ENCODE measurements at places on chromosomes 7 and 10.

GRCh38 chr7:30222515-30223215, 61.7 kb upstream of the ZNRF2 start:
- DNase-seq: no peak

DNA sequence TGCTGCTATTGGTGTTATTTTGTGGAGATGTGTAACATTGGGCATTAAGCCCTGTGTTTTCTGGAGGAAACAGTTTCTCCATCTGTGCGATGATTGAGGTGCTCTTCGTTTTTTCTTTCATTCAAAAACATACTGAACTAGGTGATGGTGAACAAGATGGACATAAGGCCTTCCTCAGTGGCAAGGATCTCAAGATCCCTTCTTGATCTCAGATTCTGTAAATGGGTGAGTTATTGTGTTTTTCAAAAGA, 759 bp upstream of the ELAPOR2 start:
- DNase-seq: no peak

- DNase-seq: no peak
Observed at GRCh38 chr7:99497766-99498545, 2.1 kb downstream of the ZNF394 start.

GRCh38 chr7:25180592-25180923, 47.7 kb downstream of the NPVF start:
- no peak for DNase-seq

- DNase-seq: no peak
Observed at GRCh38 chr10:58189269-58189668, 78.4 kb downstream of the IPMK start.

DNA sequence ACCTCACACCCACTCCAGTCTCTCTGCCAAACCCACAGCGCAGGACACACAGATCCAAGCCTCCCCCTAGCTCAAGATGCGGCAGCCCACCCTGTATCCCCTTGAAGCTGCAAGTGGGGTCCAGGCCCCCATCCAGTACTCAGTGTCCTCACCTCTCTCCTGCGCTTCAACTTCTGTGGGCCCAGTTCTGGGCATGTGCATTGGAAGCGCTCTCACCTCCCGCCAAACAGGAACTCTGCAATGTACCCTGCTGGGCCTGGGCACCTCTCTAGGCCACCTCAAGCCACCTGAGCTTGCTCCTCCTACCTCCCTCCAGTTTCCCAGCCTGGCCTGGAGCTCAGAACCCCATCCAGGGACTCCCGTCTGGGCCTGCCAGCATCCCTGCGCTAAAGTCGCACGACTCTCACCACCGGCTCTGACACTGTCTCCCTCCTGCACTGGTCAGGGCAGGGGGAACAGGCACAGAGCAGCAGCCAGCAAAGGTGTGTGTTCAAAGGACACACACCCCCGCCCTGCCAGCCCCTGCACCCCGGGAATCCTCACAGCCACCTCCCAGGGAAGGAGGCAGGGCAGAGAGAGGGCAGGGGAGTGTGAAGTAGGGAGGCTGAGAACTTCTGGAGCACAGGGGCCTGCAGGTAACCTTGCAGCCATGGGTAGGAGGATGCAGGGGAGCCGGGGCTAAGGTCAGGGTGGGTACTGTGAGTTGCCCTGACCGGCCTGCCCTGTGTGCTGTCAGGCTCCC, 51.7 kb upstream of the MSMB start:
- no peak for DNase-seq

DNA sequence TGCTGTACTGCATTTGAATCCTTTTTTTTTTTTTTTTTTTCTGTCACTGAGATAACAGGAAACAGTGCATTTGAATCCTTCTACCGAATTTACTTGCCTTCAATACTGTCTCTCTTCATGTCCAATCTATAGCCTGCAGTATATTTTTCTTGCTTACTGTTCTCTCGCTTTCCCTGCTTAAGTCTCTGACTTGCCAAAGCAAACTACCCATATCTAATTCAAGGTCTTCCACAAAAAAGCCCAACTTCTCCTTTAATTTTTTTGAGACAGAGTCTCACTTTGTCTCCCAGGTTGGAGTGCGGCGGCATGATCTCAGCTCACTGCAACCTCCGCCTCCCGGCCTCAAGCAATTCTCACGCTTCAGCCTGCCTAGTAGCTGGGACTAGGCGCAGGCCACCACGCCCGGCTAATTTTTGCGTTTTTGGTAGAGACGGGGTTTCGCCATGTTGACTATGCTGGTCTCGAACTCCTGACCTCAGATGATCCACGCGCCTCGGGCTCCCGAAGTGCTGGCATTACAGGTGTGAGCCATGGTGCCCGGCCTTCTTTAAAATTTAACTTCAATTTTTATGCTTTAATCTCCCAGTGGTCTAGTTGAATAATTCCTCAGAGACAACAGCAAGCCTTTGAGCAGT, 882 bp downstream of the PDCD11 start:
- DNase-seq: no peak

- no peak for DNase-seq
Observed at GRCh38 chr10:65550761-65551160, 1375.1 kb upstream of the LRRTM3 start.

DNA sequence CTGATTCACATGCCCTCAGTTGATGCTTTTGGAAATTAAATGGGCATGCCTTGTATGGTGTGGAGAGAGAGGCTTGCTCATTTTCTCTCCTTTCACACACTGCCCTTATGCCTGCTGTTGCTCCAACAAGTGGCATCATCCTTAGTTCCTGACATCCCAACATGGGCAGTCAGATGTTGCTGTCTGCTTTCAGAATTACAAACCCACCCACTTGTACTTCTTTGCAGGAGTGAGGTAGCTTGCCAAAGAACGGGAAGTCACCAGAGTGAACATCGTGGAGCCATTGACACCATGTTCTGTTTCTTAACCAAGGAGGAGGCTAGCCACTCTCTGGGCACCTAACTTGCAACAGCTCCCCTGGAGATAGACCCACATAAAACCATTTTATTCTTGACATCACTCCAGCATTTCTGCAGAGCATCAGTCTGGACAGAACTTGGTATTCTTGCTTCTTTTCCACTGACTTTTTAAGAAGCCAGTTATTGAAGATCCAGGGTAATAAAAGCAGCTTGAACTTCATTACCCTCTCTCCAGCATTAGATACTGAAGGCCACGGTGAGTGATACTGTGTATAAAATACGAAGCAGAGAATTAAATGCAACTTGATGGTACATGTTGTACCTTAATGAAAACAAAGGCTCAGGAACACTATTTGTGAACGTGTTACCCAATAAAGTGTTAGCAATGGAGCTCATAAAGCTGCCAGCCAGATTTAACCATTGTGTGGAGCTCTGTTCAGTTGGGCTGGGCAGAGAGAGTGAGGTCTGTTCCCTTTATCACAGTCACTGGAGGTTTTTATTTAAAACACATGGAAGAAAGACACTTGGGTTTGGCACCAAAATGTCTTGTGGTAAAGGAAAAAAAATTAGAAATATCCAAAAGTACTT, 195.8 kb upstream of the HABP2 start:
- no peak for DNase-seq

DNA sequence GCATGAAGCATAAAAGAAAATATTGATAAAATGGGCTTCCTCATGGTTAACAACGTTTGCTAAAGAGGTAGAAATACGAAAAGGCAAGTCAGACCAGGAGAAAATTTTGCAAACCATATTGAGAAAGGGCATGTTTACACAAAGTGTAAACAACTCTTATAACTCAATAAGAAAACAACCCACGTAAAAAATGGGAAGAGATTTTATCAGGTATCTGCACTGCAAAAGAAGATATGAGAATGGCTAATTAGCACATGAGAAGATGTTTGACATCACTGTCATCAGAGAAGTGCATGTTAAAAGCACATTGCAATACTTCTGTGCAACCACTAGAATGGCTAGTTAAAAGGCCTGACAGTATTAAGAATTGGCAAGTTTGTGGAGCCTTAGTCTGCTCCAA, 99.5 kb downstream of the VPS50 start:
- DNase-seq: no peak

DNA sequence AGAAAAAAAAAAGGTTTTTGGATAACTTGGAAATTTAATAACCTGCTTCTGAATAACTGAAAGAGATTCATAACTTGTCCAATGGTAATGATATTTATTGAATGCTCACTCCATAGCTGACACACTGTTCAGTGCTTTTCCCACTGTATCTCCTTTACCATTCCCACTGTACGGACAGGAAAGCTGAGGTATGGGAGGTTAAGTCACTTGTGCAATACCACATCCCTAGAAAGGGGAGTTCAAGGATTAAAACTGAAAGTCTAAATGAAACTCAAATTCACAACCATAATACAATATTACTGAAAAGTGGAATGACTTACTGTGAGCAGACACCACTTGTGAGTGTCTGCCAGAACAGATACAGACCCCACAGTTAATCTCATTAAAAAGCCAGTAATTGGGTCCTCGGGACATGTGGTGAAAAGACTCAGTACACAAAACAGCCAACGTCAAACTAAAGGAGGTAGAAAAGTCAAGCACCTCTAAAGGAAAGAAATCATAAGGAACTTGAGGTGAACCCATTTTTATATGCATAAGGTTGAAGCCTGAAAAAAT, 13.8 kb upstream of the RHOBTB1 start:
- no peak for DNase-seq

DNA sequence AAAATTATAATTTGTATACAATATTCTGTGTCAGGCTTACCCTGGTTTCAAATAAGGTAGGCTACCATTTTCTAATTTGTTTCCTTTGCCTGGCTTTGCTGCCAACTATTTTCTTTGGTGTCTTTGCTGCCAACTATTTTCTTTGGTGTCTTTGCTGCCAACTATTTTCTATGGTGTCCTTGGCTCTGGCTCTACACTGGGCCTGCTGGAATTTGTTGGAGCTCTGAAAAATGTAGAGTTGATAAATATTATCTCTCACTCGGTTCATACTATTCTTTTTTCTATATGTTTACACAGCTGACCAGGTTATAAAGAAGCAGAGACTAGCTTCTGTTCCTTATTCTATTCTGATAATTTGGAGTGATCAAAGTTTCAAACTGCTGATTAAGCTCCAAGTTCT, 768.0 kb upstream of the PHF14 start:
- no peak for DNase-seq

- DNase-seq: no peak
Observed at GRCh38 chr10:70135046-70135445, 2.4 kb upstream of the AIFM2 start.

DNA sequence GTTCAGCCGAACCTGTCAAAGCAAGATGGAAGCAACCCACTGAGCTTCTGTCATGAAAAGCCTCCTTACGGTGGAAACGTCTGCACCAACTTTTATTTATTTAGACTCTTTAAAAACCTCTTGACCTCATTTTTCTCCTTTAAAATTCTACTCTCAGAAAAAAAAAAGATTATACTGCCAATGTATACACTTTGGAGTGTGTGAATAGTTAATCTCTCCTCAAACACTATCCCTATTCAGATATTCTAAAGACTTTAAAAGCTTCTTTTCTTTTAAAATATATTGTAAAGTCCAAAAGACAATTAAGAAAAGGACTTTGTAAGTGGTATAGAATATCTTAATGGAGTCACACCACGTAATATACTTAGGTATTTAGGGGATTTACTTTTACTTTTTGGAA, 335.2 kb upstream of the SEMA3D start:
- no peak for DNase-seq

GRCh38 chr10:69876931-69877330, 75.2 kb downstream of the COL13A1 start:
- no peak for DNase-seq

- DNase-seq: no peak
Observed at GRCh38 chr7:44548893-44549292, 7.8 kb upstream of the NPC1L1 start.

- DNase-seq: no peak
Observed at GRCh38 chr7:116843378-116843777, 19.0 kb upstream of the CAPZA2 start.

DNA sequence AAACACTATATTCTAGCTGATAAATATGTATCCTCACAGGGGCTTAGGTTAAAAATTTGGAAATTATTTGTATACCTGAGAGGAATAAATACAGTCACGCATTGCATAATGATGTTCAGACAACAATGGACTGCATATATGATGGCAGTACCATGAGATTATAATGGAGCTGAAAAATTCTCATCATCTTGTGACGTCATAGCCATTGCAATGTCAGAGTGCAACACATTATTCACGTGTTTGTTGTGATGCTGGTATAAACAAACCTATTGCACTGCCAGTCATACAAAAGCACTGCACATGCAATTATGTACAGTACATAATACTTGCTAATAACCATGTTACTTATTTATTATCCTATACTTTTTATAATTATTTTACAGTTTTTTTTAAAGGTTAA, 31.4 kb downstream of the STEAP1B start:
- no peak for DNase-seq

DNA sequence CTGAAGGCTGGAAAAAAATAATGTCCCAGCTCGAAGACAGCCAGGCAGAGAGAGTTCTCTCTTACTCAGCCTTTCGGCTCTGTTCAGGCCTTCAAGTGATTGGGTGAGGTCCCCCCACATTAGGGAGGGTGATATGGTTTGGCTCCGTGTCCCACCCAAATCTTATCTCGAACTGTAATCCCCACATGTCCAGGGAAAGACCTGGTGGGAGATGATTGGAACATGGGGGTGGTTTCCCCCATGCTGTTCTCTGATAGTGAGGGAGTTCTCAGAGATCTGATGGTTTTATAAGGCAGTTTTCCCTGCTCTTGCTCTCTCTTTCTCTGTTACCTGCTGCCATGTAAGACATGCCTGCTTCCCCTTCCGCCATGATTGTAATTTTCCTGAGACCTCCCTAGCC, 36.6 kb upstream of the LEP start:
- no peak for DNase-seq

DNA sequence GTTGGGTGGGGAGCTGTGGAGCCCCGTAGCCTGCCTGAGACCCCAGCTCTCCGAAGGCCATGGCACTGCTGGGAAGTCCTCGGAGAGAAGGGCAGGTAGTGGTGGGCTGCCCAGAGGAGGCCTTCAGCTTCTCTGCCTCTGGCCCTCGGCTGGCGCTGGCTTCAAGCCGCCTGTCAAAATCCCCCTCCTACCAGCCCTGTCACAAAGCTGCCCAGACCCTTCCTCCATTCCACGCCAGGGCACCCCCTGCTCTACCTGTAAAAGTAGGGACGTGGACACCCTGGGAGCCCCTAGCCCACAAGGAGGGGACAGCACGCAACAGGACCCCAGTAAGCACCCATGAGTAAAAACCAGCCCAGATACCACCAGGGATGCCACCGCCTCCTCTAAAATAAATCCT, 31.6 kb downstream of the MAD1L1 start:
- no peak for DNase-seq
